ENCODE measurements at places on chromosomes 5 and 9. TPM values are rescaled to one million over a fixed set of nuclear protein-coding genes. Genes with fewer than 3 reads are reported as not detected.

GRCh38 chr9:86077276-86077675, 22.1 kb downstream of the GOLM1 start:
- no peaks in the 10 kb centered on the region for H3K4me1 ChIP-seq
- no peaks in the 10 kb centered on the region for H3K27me3 ChIP-seq
- DNase-seq, result no peak
- H3K4me3 ChIP-seq, result no peak overlapping the region

The GRM6 gene
- not detected for total RNA-seq

- H3K27ac ChIP-seq, result peak overlapping the region; percentile 87
- H3K4me3 ChIP-seq, result peak overlapping the region; percentile 89
- no peaks in the 10 kb centered on the region for H3K27me3 ChIP-seq
Measured at GRCh38 chr9:81686614-81687520, 2.5 kb downstream of the TLE1 start.

GRCh38 chr9:121840838-121841760, 189.7 kb downstream of the DAB2IP start:
- H3K4me1 ChIP-seq, result no peaks in the 10 kb centered on the region
- DNase-seq, result no peak
- no peak overlapping the region for H3K4me3 ChIP-seq
- H3K36me3 ChIP-seq, result no peaks in the 10 kb centered on the region

The NRG2 gene
- 0.06 TPM for total RNA-seq

- H3K36me3 ChIP-seq, result no peaks in the 10 kb centered on the region
- no peak overlapping the region for H3K4me3 ChIP-seq
Measured at GRCh38 chr9:72614067-72614466, 92.7 kb downstream of the TMC1 start.

DNA sequence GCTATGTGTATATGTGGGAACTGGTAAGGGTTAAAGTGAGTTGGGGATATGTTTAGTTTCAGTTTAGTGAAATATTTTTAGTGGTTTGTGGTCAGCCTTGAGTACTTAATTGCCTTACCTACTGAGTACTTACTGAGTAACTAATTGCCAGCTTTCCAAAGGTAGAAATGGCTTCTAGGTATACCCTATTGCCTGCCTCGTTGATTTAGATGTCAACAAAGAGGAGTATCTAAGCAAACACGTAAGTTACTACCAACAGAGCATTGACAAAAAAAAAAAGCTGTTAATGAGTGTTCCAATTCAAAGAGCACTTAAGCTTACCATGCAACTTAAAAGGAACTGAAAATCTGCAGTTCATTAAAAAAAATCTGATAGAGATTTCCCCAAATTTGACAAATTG, 8.8 kb downstream of the ATP10B start:
- H3K36me3 ChIP-seq, result no peaks in the 10 kb centered on the region
- H3K27ac ChIP-seq, result no peak overlapping the region
- H3K4me3 ChIP-seq, result no peak overlapping the region

DNA sequence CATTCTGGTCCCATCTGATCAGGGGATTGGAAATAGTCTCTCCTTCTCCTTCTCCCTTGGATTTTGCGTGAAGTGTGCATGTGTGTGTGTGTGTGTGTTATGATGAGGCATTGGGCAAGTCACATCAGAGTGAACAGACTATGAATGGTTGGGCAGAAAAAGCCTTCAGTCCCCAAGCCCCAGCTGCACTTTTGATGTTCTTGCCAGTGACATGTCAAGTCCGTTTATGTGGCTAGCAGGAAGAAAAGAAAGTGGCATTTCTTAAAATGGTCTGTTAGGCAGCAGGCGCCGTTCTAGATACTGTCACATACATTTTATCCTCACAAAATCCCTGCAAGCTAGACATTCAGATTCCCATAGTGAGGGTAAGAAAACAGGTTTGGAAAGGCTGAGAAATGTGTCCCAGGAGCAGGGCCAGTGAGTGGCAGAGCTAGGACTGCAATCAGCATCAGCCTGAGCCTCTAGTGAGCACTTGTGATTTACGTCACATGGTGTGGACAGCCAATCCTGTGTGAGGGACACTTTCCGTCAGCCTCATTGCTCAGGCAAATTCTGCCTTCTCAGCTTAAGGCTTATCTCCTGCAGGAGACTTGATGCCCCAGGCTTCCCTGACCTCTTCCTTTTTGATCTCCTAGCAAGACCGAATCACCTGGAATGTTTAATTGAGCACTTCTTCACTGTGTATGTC, 60.4 kb downstream of the GLRA1 start:
- H3K27me3 ChIP-seq, result no peaks in the 10 kb centered on the region
- no peak for DNase-seq
- no peak overlapping the region for H3K27ac ChIP-seq

All from SJCRH30 (cell line).